ENCODE measurements at places on chromosomes 11 and 22.
A peak's percentile ranks its signal among the peaks of the same experiment; 100 is the strongest.

- DNase-seq = peak; percentile 89
These were observed 63.2 kb upstream of the RRAS2 start for GRCh38 chr11:14422052-14422813.

DNA sequence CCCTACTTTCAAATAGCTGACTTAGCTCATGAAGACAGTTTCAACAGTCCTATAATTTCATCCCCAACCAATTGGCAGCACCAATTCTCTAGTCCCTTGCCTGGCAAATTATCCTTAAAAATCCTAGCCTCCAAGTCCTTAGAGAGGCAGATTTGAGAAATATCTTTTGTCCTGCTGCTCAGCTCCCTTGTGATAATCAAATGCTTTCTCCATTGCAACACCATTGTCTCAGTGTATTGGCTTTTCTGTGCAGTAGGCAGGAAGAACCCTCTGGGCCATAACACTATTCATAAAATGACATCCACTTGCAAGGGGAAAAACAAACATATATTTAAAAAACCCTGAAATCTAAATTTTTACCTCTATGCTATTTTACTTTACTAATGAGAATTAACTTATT lies 89.6 kb downstream of the AASDHPPT start:
- DNase-seq = no peak

DNA sequence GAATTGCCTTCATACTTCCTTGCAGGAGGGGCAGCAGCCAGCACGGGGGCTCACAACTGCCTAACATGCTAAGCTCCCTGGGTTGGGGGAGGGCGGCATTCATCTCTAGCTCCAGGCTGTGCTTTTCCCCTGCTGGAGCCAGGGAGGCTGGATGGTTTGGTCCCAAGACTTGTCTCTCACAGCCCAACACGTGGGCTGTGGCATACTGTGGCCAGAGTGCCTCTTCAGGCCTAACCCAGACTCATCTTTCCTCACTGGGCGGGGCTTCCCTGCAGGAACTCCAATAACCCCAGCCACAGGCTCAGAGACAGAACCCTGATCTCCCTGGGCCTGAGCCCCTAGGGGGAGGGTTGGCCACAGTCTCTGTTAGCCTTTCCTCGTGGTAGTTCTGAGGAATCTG lies 121.9 kb upstream of the PLET1 start:
- no peak for DNase-seq

DNA sequence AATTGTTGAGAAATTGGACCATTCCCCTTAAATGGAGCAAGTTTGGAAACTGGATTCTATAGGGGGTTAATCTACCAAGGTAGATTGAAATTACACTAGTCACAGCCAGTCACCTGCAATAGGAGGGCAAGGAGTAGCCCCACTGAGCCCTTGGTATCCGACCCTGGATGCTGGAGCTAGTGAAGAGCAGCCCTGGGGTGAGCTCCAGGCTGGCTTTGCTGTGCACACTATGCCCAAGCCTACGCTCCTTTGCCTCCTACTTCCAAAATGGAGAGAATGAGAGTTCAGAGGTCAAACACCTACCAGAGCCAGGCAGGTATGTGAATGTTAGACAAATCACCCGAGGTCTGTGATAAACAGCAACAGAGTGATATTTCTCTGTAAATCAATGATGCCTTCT lies 23.7 kb downstream of the SNU13 start:
- DNase-seq = no peak

GRCh38 chr11:12932485-12932884 lies 76.6 kb upstream of the RASSF10 start:
- DNase-seq = no peak

GRCh38 chr22:42692239-42693054 lies 28.2 kb downstream of the A4GALT start:
- DNase-seq = no peak

DNA sequence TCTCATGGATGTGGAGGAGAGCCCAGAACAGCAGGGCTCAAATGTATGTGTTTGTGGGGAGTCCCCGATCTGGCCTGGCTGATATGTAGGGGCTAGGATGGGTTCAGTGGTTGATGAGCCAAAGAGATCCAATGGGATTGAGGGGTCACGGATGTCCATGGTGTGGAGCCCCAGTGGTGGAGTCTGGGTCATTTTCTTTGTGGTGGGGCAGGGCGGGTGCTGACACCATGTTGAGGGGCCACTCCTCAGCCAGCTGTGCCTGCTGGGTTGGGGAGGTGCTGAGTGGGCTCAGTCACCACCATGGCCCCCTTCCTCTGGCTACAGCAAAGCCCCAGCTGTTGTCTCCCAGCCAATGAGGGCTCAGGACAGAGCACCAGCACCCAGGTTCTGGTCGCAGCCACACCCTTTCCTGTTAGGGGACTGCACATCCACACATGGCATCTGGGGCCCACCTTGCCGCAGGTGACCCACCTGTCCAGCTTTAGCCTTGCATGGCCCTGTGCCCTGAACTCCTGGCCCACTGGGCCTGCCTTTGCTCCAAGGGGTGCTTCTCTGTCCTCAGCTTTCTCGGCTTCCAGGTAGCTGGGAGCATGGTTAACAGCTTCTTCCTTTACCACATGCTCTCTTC lies 3.2 kb upstream of the GNAZ start:
- no peak for DNase-seq

- no peak for DNase-seq
These were observed 1165.1 kb downstream of the BRD1 start for GRCh38 chr22:48662476-48663135.

- no peak for DNase-seq
These were observed 88.4 kb upstream of the CD44 start for GRCh38 chr11:35050541-35050995.

GRCh38 chr11:719214-720016 lies 13.4 kb downstream of the EPS8L2 start:
- DNase-seq = no peak

- no peak for DNase-seq
These were observed 90.5 kb downstream of the BMAL1 start for GRCh38 chr11:13368041-13368446.

GRCh38 chr22:39967996-39968972 lies 8.1 kb downstream of the TMA7B start:
- no peak for DNase-seq

- DNase-seq = no peak
These were observed 429 bp upstream of the SLC22A6 start for GRCh38 chr11:62985041-62985750.

DNA sequence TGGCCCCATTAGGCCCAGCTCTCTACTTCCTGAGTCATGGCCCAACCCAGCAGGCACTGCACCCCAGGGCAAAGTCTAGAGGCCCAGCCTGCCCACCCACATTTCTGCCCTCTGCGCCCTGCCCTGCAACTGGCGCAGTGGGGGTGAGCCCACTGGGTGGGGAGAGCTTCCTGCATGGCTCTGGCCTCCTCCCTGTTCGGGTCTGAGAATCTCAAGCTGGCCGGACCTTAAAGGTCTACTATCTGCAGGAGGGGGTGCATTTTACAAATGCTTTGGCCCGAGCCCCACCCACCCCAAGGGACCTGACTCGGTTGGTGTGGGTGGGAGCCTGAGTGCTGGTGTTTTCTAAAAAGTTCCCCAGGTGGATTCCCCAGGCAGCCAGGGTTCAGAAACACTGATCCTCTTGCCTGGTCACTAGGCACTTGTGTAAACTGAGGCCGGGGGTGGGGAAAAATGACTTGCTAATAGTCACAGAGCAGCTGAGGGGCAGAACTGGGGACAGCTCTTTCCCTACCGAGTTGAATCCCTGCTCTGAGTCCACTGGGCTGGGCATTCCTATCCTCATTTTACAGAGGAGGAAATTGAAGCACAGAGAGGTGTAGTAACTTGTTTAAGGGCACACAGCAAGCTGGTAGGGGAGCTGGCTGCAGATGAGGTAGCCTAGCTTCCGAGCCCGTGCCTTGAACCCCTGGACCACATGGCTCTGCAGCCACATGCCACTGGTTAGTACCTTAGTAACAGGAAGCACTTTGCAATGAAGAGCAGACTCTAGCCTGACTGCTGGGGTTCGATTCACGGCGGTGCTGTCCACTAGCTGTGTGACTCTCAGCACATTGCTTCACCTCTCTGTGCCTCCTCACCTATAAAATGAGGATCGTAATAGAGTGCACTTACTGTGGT lies 36.3 kb downstream of the CD82 start:
- DNase-seq = no peak

DNA sequence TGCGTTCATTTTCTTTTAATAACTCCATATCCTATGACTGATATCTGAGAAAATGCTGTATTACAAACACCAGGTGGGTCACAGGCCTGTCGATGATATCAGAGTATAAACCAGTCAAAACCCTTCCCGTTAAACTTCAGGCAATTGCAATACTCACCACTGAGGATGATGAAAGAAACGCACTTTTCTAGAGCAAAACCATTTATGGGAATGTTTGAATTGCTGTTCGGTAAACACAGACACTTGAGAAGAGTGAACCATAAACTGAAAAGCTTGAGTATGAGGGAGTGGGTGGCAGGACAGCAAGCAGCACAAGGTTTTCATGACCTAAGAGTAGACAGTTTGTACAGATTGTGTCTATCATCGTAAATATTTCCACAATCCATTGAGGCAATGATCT lies 139.8 kb upstream of the CEP126 start:
- DNase-seq = no peak

DNA sequence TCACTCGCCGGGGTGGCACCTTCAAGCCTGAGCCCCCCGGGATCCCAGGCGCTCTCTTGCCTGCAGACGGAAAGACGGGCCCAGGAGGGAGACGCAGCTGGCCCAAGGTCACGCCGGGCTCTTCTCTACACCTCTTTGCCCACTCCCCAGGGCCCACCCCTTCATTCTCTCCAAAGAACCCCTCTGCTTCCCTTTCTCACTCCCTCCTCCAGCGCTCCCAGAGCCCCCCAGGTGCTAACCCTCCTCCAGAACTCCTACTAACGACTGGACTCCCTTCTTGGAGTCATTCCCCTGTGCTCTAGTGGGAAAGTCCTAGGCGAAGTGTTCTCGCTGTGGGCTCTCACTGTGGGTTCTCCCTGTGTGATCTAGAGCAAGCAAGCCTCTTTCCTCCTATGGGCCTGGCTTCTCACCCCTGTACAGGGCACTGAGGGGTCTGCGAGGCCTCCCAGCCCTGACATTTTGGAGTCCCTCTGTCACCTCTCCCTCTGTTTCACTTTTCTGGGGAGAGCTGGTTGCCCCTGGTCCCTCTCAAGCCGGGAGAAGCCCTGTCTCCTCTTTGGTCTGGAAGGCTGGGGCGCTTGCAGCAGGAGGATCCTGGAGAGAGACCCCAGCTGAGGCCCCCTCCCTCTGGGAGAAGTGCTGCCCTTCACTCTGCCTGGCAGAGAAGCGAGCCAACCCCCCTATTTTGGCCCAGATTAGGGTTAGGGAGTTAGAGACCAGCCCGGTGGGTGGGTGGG lies 858 bp downstream of the OAF start:
- DNase-seq = no peak

- no peak for DNase-seq
These were observed 21.5 kb downstream of the SPTBN2 start for GRCh38 chr11:66707486-66707885.

- no peak for DNase-seq
These were observed 30.6 kb downstream of the AMPD3 start for GRCh38 chr11:10485646-10486045.

- DNase-seq = no peak
These were observed 67.7 kb downstream of the BCL2L13 start for GRCh38 chr22:17705951-17706900.

DNA sequence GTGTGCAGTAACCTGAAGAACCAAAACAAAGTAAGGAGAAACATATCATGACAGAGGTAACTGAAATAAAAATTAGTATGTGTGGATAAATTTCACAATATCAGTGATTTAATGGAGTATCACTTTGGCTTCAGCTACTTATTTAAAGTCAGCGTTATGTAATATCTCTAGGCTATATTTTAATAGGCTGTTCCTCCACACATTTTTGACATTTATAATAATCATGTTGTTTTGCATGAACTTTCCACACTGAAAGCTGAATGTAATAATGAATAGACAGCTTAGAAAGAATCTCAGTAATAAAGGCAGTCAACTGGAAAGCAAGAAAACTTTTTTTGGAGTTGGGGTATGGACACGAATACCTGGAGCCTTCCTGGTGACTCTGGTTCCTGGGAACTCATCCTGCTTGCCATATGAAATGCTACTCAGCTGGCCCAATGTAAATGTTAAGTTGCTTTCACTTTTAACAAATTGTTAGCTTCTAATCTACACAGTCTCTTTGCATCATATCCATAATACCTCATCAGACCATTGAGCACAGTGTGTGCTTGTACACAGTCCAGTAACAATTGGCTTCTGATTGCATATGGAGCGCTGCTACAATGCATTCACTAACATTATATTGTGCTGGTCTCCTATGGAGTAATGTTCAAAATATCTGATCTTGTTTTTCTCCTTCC lies 257.7 kb downstream of the SOX6 start:
- no peak for DNase-seq

DNA sequence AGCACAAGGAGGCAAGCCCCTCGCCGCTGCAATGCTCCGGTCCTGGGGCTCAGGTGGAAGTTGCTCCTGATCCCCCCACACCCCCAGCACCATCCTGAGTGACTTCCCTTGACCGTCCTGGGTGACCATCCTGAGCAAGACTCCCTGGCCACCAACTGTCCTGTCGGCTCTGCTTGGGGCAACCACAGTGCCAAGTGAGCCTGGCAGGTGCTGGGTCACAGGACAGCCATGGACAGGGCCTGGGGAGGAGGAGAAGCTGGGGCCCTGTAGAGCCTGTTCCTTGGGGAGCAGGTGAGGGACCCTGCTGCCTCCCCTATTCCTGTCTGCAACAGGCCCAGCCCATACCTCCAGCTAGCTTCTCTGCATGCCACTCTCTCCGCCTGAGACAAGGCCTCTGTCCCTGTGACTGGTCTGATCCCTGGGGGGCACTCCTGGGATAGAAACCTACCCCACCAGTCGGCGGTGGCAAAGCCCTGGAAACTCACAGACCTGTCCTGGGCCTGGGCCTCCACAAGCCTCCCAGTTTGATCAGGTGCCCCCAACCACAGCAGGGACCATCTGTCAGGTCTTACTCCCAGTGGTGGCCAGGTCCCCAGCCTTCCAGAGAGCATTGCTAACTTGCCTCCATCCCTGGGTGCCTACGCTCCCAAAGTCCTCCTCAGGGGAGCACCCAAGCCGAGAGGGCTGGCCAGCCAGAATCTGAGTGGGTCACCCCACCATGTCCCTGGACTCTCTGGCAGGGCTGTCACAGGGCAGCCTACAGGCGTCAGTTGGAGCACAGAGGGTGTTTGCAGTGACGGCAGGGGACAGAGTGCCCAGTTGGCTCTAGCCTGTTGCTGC lies 68.7 kb upstream of the WNT7B start:
- DNase-seq = no peak

DNA sequence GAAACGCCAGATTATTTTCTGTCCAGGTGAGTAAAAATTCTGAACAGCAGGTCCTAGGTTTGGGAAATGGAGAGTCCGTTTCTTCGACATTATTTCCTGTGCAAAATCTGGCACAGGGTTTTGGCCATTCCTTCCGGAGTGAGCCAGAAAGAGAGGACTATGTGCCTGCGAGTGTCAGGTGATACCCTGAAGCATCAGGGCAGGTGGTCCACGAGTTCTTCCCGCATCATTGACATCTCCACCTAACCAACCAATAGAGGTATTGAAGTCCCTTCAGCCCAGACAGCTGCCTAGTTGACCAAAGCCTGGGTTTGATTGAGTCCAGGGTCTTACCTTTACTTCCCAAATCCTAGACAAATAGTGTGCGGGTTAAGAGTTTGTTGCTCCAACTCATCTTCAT lies 808 bp downstream of the SNAP29 start:
- no peak for DNase-seq

- DNase-seq = no peak
These were observed 20.8 kb downstream of the CSNK2A3 start for GRCh38 chr11:11332141-11332710.
